ENCODE measurements at places on chromosomes 6 and 20. TPM values are rescaled to one million over a fixed set of nuclear protein-coding genes. Genes with fewer than 3 reads are reported as not detected.

Gene KLC4
- polyA plus RNA-seq = 31.9 TPM

- no peak for DNase-seq
Observed at GRCh38 chr6:153767127-153767526, 271.9 kb upstream of the OPRM1 start.

- no peak for DNase-seq
Observed at GRCh38 chr20:32685541-32686529, 12.1 kb upstream of the C20orf203 start.

- DNase-seq = no peak
Observed at GRCh38 chr20:48166082-48166835, 381.0 kb upstream of the SULF2 start.

DNA sequence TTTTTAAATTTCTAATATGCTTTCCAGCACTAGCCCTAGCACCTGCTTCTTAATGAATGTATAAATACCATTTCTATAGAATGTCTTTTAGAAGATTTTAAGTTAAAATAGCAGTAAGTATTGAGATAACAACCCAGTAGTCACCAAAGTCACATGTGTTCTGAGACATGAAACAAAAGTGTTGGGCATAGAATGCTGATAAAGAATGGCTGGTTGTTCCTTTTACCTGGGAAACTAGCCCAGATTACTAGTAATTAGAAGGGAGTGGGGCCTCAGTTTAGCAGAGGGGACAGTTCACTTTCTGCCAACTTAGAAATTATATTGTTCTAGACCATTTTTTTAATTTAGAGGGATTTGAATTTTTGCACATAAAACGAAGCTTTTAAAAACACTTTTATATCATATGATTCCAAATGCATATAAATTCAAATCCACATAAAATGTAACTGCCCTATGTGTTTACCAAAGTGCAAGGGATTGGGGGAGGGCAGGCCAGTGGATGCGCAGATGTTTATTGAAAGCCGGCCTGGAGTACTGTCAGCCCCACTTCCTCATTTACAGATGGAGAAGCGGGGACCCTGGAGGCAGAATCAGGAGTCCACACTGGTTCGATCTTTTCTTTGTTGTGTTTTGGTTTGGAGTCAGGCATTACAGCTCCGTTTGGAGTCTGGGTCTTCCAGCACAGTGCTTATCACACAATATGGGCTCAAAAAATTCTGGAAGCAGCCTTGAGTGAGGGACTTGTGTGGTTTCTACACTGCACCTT lies 139.8 kb downstream of the ZDHHC14 start:
- DNase-seq = no peak

GRCh38 chr20:10602221-10602871 lies 71.5 kb downstream of the JAG1 start:
- no peak for DNase-seq

GRCh38 chr20:50758992-50759391 lies 27.6 kb downstream of the PARD6B start:
- DNase-seq = no peak

- no peak for DNase-seq
Observed at GRCh38 chr20:10488534-10488933, 53.4 kb downstream of the SLX4IP start.

GRCh38 chr6:21612067-21612745 lies 18.7 kb downstream of the SOX4 start:
- no peak for DNase-seq

DNA sequence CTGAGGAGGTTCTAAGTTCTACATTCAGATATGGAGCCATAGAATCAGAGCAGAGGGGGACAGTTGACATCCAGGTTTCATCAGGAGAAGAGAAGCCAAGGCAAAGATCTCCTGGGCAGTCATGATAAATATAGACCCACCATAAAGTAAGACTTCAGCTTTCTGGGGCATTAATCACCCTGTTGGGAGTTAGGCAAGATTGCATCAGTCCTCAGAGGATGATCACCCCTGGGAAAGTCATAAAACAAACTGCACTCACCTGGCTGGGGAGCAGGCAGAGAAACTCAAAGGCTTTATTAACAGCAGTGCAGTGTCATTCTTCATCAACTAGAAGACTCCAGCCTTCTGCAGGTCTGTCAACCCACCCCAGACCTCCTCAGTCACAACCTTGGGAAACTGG lies 301.3 kb upstream of the JARID2 start:
- no peak for DNase-seq

Gene CAPN11
- 1.1 TPM for polyA plus RNA-seq

- DNase-seq = no peak
Observed at GRCh38 chr6:99514089-99514488, 1.1 kb downstream of the USP45 start.

- DNase-seq = no peak
Observed at GRCh38 chr6:118509009-118509617, 39.0 kb upstream of the PLN start.

DNA sequence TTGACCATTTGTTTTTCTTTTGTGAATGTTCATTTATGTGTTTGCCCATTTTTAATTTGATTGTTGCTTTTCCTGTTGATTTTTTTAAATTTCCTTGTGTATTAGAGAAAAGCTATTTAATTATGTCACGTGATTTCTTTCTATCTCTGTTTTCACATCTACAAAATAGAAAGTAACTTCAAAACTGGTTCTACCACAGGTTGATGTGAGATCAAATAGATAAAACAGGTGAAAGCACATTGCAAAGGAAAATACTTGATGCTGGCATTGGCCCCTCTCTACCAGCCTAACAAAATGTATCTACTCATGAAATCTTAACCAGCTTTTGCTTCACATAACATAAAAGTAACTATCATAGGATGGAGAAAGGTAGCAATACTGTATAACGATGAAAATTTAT lies 129.2 kb downstream of the TMEM242 start:
- DNase-seq = peak; percentile 41

Gene C20orf144
- polyA plus RNA-seq = 0.03 TPM

DNA sequence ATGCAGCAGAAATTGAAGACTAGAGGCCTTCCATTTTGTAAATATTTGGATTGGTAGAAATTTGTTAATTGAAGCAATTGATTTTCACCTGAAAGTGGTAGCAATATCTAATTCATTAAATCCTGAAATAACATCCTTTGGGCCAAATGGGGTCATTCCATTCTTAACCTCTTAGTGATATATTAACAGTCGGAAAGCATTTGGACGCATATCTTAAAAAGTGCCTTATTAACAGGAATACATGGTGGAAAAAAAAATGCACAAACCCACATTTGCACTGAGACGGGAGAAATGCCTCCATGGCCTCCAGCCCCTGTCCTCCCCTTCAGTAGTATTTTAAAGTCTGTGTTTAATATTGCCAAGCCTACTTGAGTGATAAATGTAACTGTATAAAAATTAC lies 205.5 kb downstream of the TFAP2B start:
- no peak for DNase-seq

Gene PTPRT
- polyA plus RNA-seq = 0.09 TPM

Gene GABRR1
- polyA plus RNA-seq = 0.11 TPM

Gene C6orf58
- not detected for polyA plus RNA-seq

DNA sequence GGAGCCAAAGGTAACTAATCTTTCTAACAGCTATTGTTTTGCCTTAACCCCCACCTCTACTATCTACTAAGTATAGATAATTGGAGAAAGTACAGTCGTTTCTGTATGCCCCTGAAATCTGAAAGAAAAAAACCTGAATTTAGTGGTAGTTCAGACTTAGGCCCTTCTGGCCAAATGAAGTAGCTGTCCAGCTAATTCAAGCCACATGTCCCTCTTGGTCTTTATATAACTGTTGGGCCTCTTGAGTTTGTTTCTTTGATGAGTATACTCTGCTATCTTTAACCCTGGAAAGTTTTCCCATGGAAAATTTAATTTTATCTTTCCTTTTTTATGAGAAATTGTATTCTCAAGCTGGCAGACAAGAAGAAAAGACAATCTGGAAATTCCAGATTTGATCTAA lies 73.0 kb upstream of the FAM8A1 start:
- no peak for DNase-seq

- no peak for DNase-seq
Observed at GRCh38 chr6:20693466-20694063, 159.3 kb downstream of the CDKAL1 start.

DNA sequence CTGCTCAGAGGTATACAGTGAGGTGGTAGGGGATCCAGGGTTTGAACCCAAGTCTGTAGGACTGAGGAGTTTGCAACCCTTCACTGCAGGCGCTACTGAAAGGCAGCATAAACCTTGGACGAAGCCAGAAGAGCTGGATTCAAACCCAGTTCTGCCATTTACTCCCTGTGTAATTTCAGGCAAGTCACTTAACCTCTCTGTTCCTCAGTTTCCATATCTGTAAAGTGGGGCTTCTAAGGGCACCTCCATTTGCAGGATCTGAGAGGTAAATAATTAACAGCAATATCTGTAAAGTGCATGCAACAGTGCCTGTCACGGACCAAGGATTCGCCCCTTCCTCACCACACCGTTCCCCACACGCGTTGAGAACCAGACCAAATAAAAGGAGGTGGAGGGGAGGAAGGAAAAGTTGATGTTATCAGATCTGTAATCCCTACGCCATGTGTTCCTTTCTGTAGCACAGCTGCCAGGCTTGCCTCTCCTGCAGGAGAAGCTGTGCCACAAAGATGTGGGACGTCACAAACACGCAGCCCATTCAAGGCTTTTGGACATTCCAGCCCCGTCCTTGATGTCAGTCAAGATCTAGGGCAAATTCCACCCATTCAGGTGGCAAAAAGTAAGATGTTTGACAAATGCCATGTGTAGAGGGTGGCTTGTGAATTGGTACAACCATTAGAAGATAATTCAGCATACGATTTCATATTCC lies 9.8 kb downstream of the RIPOR3 start:
- no peak for DNase-seq

GRCh38 chr20:37299718-37300528 lies 10.5 kb downstream of the MANBAL start:
- DNase-seq = no peak

- DNase-seq = no peak
Observed at GRCh38 chr6:20118892-20119291, 93.4 kb downstream of the MBOAT1 start.

DNA sequence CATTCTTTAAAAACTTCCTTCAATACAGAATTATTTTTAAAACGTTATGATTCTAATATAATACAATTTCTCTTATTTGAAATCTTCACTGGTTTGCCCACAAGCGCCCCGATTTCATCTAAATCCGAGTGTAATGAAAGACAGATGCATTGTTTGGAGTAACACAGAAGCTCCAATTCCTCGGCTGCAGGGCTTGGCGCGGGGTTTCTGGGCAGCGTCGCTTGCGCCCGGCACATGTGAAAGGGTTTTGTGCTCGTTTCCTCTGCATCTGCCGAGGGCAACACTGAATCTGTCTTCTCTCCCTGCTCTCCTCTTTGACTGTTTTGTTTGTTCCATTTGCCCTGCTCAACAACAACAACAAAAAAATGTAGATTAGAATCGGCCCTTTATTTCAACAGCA lies 248.6 kb upstream of the QKI start:
- no peak for DNase-seq

DNA sequence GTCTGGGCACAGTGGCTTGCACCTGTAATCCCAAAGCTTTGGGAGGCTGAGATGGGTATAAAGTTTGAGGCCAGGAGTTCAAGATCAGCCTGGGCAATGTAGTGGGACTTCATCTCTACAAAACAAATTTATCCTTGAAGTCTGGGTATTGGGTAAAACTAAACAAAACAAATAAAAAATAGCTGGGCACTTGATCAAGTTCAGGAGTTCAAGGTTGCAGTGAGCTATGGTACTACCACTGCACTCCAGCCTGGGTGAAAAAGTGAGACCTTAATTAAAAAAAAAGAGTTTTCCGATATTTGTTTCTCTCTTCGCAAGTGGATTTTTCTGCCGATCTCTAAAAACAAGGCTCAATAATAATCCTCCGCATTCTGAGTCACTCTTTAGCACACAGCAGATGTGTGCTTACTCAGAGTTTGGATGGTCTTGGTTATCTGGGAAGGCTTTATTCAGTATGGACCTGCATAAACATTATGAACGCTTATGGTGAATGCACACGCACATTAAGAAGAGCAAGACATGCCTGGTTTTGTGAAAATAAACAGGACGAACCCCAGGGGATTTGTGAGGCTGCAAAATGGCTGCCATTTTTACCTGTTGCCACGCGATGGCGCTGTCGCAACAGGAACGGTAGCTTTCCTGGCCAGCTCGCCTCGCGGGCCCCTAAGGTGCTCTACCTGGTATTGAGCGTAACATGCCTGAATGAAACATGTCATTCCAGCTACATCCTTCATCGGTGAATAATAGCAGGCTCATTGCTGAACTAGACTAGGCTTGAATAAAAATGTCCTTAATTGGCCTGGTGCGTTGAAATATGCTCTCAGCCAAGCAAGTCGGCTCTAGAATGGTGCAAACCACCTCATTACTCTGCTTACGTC lies 6.0 kb downstream of the OPN5 start:
- DNase-seq = peak; percentile 4

DNA sequence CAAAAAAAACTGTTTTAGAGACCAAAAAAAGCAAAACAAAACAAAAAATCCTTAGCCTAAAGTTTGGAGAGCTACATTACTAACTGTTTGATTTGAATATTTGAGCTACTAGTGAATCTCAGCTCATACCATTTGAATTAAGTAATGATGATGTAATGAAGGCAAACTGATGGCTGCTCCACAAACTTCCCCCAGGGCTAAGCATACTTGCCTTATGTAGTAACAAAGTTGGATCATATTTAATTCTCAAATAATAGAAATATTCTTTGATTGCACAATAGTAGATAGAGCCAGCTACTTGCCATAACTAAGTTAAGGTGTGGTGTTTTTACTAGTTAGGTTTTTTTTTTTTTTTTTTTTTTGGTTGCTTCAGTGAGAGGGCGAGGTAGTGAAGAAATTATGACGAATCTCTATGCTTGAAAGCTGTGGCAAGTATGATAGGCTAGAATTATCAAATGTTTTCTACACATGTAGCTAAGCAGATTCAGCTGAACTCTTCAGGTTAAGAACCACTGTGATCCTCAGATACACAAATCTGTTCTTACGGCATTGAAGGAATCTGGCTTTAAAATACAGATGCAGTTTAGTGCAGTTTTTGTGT lies 2.9 kb downstream of the RAB32 start:
- no peak for DNase-seq

- no peak for DNase-seq
Observed at GRCh38 chr6:53916804-53917463, 122.1 kb downstream of the LRRC1 start.

GRCh38 chr6:105429676-105430075 lies 26.8 kb upstream of the PREP start:
- DNase-seq = no peak

DNA sequence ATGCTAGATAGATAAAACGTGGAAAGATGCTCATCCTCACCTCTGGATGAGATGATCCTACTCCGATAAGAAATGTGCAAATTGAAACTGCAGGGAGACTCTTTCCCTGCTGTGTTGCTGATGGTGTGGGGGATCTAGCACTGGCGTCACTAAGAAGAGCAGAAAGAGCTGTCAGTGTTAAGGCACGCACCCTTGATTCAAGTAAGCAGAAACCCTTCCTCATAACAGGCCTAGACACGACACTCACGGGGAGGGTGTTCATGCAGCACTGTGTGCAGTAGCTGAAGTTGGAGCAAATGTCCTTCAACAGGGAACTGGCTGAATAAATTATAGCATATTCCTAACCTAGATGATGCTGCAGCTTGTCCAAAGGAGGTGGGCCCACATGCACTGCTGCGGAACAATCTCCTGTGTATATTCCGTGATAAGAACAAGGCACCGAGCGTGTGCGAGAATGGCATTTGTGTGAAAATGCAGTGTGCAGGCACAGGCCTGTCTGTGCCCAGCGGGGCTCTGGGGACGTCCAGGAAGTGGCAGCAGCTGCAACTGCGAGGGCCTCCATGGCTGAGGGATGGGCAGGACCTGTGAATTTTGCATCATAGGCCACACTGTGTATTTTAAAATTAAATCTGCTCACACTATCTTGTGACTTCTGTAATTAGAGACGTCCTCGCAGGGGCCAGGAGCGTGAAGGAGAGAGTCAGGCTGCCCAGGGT lies 64.0 kb downstream of the TCP11 start:
- DNase-seq = peak; percentile 53

GRCh38 chr6:40556881-40557280 lies 30.3 kb downstream of the LRFN2 start:
- DNase-seq = no peak
